T-cell (primary cell): ENCODE measurements at places on chromosomes 13 and 19. TPM values are rescaled to one million over a fixed set of nuclear protein-coding genes. Genes with fewer than 3 reads are reported as not detected.

DNA sequence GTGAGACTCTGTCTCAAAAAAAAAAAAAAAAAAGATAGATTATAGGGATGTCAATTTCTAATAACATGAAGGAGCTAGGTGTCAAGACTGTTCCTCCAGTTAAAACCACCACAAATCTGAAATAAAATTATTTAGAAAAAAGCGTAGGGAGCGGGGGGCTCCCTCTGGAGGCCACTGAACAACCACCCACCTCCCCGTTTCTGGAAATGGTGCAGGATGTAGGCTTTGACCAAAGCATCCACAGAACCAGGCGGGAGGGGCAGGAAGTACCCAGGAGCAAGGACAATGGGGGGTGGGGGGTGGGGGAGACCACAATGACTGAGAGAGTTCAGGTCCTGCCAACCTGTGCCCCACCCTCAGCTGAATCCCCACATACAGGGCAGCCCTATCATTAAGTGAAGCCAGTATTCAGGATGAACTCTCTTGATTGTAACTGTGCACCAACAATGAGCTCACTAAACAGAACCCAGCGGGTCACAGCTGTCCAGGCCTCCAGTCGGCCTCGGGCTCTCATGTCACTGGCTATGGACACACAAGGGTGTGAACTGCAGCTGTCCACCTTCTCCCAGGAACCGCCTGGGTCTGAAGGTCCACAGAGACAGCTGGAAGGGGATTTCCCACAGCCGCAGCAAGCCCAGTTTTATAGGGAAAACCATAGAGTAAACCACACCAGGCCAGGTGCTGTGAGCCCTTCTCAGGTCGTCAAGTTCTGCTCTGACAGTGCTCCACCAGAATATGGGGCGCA, 6.6 kb downstream of the ZSCAN18 start:
- no peaks in the 10 kb centered on the region for H3K4me1 ChIP-seq
- H3K36me3 ChIP-seq, result peaks cover 7% of the 10 kb centered on the region
- no peak for DNase-seq
- H3K27me3 ChIP-seq, result no peaks in the 10 kb centered on the region

DNA sequence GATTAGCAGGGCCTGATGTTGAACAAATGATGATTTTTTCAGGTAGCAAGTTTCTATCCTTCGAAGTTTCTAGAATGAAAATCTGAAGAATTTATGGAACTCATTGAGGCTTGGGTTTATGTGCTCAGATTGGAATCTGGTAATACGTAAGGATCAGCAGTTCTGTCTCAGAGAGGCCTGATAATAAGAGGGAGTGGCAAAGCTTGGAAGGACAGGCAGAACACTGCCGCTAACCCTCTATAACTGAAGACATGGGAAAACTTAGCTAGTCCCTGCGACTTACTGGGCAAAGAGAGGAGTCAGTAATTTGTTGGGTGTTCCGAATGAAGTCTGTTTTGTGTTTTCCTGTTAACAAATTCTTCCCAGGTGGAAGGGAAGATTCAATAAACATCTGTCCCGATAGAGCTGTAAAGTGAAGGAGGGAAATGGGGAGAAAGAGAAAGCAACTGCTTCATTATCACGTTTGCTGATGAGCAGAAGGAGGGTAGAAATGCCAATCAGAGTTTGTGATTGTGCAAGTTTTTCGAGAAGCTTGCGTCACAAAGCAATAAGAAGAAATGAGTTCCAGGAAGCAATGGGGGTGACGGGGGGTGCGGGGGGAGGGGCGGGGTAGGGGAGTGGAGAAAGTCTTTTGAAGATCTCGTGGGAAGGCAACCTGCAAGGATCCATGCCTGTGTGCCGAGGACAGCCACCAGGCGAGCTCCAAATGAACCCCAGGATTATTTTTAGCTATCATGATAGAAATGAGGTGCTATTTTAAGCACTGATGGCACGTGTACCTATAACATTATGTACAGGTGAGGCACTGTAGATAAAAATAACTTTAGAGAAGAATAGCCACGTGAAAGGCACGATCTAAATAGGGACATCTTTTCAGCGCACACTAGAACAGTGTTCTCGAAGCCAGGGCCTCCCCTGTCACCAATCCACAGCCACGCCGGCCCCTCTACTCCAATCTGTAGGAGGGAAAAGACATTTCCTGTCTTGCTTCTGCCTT, 224.1 kb downstream of the FGF9 start:
- H3K27me3 ChIP-seq, result no peaks in the 10 kb centered on the region
- no peak overlapping the region for H3K27ac ChIP-seq
- H3K36me3 ChIP-seq, result no peaks in the 10 kb centered on the region

DNA sequence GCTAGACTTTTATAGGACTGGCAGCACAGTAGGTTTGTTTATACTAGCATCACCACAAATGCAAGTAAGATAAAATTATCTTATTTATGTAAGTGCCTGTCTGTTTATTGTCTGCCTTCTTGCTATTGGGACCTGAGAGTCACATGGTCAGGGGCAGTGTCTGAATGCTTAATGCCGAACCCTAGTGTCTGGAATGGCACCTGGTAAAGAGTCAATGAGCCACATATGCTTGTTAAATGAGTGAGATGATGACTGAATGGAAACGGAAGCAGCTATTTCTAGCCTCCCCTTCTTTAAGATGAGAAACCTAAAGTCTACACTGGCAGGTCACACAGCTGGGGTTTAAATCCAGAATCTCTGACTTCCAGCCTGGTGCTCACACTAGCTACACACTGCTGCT, 92.2 kb downstream of the STOML3 start:
- H3K27me3 ChIP-seq, result no peaks in the 10 kb centered on the region

RNF17 gene
- total RNA-seq, result not detected

- H3K27me3 ChIP-seq, result no peaks in the 10 kb centered on the region
- H3K4me3 ChIP-seq, result no peak overlapping the region
- no peaks in the 10 kb centered on the region for H3K4me1 ChIP-seq
- peaks cover 27% of the 10 kb centered on the region for H3K36me3 ChIP-seq
- H3K27ac ChIP-seq, result no peak overlapping the region
Measured at GRCh38 chr19:305240-306150, 14.3 kb upstream of the PLPP2 start.

NLRP7 gene
- total RNA-seq, result not detected

F10 gene
- not detected for total RNA-seq

DNA sequence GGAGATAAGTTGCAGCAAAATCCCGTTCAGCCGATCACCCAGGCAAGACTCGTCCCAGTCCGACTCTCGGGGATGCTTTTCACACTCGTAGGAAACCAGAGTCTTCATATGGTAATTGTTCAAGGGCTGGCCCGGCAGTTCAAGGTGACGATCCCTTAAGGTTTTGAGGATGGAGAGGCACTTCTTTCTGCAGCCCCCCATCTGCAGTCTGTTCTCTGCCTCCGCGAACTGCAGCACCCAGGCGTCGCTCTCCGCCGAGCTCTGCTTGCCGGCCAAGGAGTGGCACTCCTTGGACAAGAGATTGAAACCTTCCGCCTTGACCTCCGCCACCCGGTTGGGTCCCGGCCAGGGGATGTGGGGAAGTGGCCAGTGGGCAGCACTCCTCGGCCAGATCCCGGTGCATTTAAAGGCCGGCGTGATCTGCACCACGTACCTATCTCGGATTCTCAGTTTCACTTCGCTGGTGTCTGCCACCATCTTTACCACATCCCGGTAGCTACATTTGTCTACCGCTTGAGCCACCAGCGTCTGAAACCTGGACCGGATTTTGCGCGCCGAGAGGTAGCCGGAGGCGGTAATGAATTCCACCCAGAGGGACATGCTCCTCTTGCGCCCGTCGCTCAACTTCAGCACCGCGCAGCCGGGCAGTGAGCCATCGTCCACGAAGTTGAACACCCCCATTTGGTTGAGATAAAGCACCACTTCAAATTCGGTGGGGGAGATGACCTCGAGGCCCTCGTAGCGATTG, 1.1 kb downstream of the MAB21L1 start:
- peaks cover 15% of the 10 kb centered on the region for H3K4me1 ChIP-seq
- DNase-seq, result no peak
- H3K27ac ChIP-seq, result no peak overlapping the region
- H3K27me3 ChIP-seq, result peaks cover 44% of the 10 kb centered on the region
- peak overlapping the region; percentile 87 for H3K4me3 ChIP-seq

- H3K4me3 ChIP-seq, result no peak overlapping the region
- H3K36me3 ChIP-seq, result no peaks in the 10 kb centered on the region
Measured at GRCh38 chr19:51140441-51140840, 1.7 kb upstream of the SIGLEC7 start.

GRCh38 chr19:13153569-13154240, 3.5 kb downstream of the IER2 start:
- peaks cover 69% of the 10 kb centered on the region for H3K4me1 ChIP-seq
- no peaks in the 10 kb centered on the region for H3K27me3 ChIP-seq
- peak; percentile 30 for DNase-seq
- peak overlapping the region; percentile 100 for H3K4me3 ChIP-seq

DNA sequence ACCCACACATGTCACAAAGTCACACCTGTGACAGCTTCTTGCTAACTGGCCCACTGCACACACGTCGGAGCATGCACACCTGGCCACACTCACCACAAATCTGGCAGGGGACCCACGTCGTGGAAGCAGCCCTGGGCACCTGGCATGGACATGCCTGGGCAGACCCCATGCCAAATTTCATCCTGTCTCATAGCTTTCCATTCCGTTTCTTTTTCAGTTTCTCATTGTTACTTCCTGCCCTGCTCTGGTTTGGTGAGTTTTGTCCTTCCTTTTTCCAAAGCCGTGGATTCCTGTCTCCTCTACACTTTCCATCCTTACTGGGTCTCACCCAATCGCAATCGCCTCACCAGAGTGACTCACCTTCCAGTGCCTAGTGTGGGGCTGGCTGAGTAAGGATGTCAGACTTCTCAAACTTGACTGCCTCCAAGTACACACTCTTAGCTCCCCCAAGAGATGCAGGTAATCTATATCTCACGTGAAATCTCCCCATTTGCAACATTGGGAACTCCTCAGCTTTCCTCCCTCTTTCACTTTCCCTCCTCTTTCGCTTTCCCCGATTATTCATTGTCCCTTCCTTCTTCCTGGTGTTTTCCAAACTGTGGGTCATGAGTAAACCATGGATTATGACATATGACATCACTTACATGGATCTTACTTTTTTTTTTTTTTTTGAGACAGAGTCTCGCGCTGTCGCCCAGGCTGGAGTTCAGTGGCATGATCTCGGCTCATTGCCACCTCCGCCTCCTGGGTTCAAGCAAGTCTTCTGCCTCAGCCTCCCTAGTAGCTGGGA, 1.6 kb upstream of the BBC3 start:
- H3K36me3 ChIP-seq, result no peaks in the 10 kb centered on the region
- no peak overlapping the region for H3K4me3 ChIP-seq
- no peaks in the 10 kb centered on the region for H3K27me3 ChIP-seq
- no peak for DNase-seq
- no peak overlapping the region for H3K27ac ChIP-seq
- peaks cover 21% of the 10 kb centered on the region for H3K4me1 ChIP-seq

DNA sequence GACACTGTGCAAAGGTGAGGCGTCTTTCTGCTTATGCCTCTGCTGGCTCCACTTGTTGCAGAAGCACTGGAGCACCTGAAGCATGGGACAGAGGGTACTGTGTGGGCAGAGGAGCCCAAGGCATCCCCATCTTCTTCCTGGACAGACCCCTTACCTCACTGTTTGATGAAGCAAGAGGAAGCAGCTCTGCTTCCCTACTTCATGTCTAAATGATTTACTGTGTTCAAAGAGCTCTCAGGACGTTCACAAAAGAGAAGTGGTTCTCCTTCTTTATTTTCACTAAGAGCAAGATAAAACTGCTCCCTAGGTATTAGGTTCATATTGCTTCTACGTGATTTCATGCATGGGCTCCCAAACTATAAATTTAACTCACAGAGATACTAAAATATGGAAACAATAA, 1635.4 kb upstream of the SLC10A2 start:
- no peak overlapping the region for H3K4me3 ChIP-seq
- H3K27me3 ChIP-seq, result no peaks in the 10 kb centered on the region
- no peak overlapping the region for H3K27ac ChIP-seq
- H3K36me3 ChIP-seq, result no peaks in the 10 kb centered on the region

GRCh38 chr13:44433863-44434765, 60.5 kb downstream of the SERP2 start:
- DNase-seq, result no peak
- no peak overlapping the region for H3K4me3 ChIP-seq
- peaks cover 4% of the 10 kb centered on the region for H3K4me1 ChIP-seq
- H3K27me3 ChIP-seq, result no peaks in the 10 kb centered on the region

TMEM272 gene
- 5.2 TPM for total RNA-seq
